Stimulated activated CD4-positive, alpha-beta T cell treated with anti-CD3 and anti-CD28 coated beads, Interleukin-1b, Interleukin-23, amount 100 ng/mL, for 4 hours (primary cell): ENCODE measurements at places on chromosomes 12 and 14.

DNA sequence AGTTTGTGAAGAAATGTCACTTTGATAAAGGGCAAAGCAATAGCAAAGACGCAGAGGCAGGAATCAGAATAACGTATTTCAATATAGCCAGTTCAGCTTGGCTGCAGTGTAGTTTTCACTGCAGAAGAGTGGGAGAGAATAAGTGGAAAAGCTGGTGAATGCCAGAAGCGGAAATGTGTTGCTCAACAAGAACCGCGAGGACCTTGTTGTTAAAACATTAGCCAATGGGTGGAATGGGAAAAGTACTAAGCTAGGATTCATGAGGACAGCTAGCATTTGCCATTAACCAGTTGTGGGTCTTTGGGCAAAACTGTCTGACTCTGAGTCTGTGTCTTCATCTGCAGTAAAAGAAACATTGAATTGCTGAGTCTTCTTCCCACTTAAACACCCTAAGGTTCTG, 292.9 kb upstream of the GRIP1 start:
- no peak for DNase-seq

- DNase-seq = no peak
Observed at GRCh38 chr12:52070185-52070925, 577 bp downstream of the ATG101 start.

DNA sequence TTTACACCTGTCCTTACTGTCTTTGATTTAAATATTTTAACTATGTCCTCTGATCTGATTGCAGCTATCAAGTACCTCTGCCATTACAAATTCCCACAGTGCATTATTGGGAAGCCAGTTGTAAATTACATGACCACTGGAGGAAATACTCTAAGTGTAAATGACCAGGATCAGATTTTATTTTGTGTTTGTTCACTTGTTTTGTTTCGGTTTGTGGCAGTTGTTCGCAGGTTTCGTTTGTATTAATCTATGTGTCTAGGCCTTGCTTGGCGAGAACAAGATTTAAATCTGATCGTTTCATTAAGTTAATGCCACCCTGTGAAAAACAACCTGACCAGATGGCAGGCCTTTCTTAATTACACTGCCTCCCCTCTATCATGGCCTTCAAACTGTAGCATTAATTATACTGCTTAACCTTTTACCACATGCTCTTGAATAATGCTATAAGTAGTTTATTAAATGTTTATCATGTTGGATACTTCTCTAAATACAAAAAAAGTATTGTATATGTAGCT, 990.1 kb downstream of the TMTC2 start:
- no peak for DNase-seq

GRCh38 chr12:118312578-118312977, 60.1 kb downstream of the TAOK3 start:
- no peak for DNase-seq

- DNase-seq = no peak
Observed at GRCh38 chr12:2018391-2018790, 14.1 kb upstream of the DCP1B start.

DNA sequence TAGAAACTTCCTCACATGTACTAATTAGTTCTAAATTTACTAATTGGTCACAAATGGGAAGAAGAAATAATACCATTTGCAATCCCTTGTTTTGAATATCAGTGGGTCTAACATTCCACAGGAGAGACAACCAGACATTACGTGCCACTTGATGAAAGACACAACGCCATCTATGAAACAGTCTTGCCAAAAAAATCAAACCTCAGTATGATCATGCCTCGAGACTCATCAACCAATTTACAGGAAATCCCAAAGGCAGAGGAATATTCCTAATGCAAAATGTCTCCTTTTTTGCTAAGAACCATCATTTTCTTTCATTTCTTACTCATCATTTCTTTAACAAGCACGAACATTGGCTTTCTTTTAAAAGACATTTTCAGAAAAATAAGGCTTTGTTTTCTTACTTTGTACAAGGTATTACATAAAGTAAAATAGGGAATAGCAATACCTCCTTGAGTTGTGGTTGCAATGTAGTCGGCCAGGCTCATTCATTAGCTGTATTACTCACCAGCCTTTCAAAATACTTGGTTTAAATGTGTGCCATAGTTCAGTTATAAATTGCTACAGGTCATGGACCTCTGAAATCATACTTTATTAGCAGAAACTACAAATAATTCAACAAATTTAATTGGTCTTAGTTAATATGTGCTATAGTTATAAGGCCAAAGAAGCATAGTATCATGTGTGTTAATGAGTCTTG, 436.2 kb upstream of the FLRT2 start:
- no peak for DNase-seq

- DNase-seq = no peak
Observed at GRCh38 chr14:69355154-69355597, 42.9 kb downstream of the ERH start.

DNA sequence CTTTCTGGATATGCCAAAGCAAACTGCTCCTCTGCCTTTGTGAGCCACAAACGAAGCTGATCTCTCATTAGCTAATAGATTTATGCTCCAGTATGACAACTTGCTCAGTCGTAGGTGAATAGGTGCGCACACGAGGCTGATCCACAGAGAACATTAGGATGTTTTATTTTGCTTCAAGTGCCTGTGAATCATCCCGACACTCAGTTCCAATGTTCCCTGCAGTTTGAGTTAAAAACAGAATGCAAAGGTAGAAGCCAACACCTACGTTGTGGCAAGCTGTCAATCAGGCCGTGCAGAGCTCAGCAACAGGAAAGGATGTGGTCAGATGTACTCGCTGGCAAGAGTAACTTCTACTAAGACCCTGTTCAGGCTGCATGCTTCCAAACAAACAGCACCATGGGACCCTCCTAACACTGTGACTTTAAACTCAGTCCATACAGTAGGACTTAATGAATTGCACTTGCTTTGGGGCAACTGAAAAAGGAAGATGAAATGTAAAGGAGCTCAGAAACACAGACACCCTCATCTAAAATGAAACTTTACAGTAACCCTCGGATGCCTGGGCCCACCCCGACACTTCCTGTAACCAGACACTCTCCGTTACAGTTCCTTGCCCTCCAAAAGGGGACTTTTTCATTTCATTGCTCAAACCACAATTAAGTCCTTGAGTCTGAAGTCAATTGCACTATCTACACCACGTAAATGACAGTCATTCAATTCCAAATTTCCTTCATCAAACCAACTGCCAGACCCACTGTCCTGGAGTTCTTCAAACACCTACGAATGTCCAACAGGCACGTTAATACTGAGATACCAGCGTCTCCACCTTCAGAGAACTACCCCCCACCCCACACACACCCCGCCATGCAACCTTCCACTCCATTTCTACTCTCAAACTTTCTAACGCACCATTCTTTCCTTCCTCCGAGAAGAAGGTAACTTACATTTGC, 1.6 kb downstream of the CCDC88C start:
- peak; percentile 42 for DNase-seq

GRCh38 chr12:124399622-124400021, 104.7 kb downstream of the RFLNA start:
- peak; percentile 21 for DNase-seq

GRCh38 chr12:870378-870777, 79.1 kb downstream of the RAD52 start:
- no peak for DNase-seq

GRCh38 chr12:6606331-6607131, 648 bp downstream of the CHD4 start:
- DNase-seq = peak; percentile 65

- DNase-seq = no peak
Observed at GRCh38 chr12:110744151-110744571, 1.5 kb upstream of the PPP1CC start.

- DNase-seq = no peak
Observed at GRCh38 chr12:62714181-62714773, 220.7 kb downstream of the PPM1H start.

DNA sequence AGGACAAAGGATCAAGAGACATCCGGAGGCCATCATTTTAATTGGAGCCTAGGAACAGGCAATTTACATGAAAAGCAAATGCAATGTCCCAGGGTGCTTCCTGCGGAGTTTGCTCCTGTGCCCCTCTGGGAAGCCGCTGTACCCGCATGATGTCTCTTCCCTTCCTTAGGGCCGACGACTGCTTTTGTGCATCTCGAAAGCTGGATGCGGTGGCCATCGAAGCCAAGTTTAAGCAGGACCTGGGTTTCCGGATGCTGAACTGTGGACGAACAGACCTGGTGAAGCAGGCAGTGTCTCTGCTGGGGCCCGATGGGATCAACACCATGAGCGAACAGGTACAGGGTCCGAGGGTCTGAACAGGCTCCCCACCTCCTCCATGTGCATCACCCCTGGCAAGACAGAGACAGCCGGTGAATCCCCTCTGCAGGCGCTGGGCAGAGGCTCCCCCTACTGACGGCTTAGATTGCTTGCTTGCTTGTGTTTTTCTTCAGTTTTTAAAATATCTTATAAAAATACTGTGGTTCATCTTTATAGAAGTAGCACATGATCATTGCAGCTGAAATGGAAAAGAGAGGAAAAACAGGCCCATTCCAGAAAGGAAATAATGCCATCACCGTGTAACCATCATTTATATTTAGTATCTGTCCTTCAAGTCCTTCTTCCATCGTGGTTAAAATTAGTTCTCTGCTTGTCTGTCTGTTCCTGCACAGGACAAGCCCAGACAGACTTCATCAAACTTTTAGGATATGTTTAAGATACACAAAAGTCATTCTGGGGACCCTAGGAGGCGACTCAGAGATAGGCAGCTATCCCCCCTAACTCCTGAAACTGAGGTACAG, 75.4 kb upstream of the PWP1 start:
- peak; percentile 9 for DNase-seq

DNA sequence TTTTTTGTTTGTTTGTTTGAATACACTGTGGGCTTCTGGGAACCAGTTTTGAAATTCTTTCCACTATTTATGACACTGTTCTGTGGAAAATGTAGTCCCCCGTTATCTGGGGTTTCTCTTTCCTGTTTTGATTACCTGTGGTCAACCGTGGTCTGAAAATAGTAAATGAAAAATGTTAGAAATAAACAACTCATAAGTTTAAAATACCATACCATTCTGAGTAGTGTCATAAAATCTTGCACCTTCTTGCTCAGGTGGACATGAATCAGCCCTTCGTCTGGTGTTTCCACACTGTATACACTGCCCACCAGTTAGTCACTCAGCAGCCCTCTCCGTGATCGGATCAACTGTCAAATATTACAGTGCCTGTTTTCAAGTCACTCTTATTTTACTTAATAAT, 5.1 kb upstream of the PAPOLA start:
- DNase-seq = no peak

DNA sequence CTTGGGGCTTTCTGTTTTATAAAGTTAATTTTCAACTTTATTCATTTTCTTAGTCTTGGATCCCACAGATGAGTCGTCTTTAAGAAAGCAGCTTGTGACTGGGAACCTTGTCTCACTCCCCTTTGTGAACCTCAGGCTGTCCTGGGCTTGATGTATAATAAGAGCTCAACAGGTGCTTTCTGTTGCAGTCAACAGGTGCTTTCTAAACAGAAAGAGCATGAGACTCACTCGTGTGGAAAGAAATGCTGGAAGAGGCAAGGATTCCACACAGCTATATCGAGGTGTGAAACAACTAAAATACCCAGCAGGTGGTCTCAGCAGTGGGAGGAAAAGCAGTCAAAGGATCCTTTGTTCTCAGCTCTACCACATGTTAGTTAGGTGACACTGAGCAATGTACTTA, 398.9 kb downstream of the EGLN3 start:
- no peak for DNase-seq

DNA sequence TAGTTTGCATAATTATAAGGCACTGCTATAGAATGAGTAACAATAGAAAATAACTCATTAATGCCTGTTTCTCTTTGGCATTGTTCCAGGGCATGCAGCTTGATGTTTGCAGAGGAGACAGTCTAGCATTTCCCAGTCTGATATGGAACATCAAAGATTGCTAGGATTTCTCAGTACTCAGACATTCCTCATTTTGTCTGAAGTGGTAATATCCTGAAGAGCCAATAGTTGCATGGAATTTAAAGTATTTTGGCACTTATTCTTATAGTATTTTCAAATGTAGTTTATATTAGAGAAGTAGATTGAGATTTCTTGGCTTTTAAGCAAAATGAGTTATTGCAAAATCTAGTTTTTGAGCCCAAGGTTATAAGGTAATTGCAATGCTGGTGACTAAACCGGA, 337.3 kb upstream of the E2F7 start:
- no peak for DNase-seq

GRCh38 chr12:82470906-82471512, 112.7 kb downstream of the METTL25 start:
- no peak for DNase-seq

DNA sequence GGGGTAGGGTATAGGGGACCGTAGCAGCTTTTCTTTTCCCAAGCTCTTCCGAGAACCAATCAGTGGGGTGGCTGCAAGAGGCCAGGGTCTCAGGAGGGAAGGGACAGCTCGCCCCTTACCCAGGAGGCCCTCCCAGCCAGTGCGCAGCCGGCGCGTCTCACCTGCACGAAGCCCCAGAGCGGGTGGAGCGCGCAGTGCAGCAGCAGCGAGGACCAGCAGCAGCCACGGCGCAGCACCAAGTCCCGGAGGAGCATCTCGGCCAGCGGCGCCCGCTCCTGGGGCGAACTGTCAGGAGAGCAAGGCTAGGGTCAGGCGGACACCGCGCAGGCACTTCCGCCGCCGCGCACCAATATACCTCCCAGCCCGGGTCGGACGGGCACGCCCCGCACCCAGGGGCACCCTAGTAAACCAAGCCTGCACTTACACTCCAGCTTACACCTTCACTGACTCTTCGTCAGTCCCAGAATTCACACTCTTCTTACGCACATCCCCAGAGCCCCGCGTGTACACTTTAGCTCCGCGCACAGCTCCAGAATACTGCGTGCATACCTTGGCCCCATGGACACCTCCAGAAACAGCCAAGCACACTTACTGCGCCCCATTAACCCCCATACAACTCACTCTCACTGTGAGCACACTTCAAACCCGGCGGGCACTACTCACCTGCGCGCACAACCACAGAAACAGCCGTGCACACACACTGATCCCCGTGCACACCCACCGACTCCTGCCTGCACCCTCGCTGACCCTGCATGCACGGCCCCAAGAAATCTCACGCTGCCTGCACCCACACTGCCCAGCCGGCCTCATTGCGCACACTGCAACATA, 606 bp downstream of the PRIMA1 start:
- DNase-seq = no peak

DNA sequence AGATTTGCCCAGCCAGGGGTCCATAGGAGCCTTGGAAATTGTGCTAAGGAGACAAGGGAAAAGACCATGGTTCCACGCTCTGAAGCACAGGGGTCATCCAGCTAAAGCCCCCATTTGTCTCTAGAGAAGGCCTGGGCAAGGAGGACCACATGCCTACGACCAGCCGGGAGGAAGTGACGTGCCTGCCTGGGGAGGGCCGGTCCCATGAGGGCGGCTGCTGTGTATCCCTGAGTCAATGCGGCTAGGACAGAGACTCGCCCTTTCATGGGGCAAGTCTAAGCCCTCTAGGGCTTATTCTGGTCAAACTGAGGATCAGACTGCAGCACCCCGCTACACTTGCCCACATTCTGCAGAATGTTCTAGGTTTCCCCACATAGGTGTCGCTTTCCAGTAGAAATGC, 20.6 kb upstream of the RIN3 start:
- DNase-seq = no peak

- DNase-seq = no peak
Observed at GRCh38 chr12:1948883-1949282, 30.4 kb upstream of the CACNA2D4 start.
